ENCODE measurements at places on chromosomes 12 and 14.

- no peak overlapping the region for H3K27ac ChIP-seq
- no peak overlapping the region for H3K4me3 ChIP-seq
- H3K4me1 ChIP-seq: no peaks in the 10 kb centered on the region
- DNase-seq: no peak
These were observed 337.1 kb downstream of the PCNX1 start for GRCh38 chr14:71244341-71244740.

GRCh38 chr12:58487255-58487654 is 433.0 kb downstream of the LRIG3 start:
- no peaks in the 10 kb centered on the region for H3K4me1 ChIP-seq
- no peaks in the 10 kb centered on the region for H3K27me3 ChIP-seq
- no peak overlapping the region for H3K4me3 ChIP-seq
- no peak overlapping the region for H3K27ac ChIP-seq

GRCh38 chr14:32014057-32014456 is 63.0 kb upstream of the ARHGAP5 start:
- no peak for DNase-seq
- no peaks in the 10 kb centered on the region for H3K36me3 ChIP-seq
- H3K27me3 ChIP-seq: no peaks in the 10 kb centered on the region

DNA sequence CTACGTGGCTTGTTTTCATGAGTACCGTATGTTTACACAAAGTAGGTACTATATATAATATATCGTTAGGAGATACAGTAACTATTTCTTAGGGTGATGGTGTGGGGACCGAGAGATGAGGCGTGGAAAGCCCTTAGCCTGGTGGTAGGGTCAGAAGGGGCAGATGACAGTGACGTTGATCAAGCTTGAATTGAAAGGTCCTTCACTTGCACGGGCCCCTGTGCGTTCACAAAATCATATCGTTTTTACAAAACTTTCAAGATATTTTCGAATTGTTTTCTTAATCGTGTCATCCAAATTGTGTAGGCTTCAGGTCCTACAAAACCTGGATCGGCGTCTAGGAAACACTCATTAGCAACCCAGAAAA is 881 bp upstream of the SOS2 start:
- DNase-seq: no peak
- H3K27ac ChIP-seq: peak overlapping the region; percentile 94
- H3K36me3 ChIP-seq: no peaks in the 10 kb centered on the region
- H3K4me1 ChIP-seq: no peaks in the 10 kb centered on the region
- H3K4me3 ChIP-seq: peak overlapping the region; percentile 89
- no peaks in the 10 kb centered on the region for H3K27me3 ChIP-seq

DNA sequence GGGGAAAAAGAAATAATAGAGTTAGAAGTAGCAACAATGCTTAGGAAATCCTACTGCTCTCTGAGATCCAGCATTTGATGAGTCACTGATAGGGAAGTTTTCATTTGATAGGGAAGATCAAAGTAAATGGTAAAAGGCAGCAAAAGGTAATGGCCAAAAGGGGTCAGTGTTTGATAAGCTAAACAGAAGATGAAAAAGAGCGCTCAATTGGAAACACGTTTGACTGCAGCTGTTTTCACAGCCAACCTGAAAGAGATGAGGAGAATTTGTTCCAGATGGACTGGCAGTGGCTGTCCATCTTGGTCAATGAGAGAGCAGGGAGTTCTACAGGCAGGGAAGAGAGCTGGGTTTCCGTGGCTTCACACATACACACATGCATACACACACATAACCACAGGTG is 264.2 kb downstream of the TMEM132C start:
- no peaks in the 10 kb centered on the region for H3K27me3 ChIP-seq
- no peak for DNase-seq
- no peak overlapping the region for H3K27ac ChIP-seq
- no peaks in the 10 kb centered on the region for H3K4me1 ChIP-seq
- no peak overlapping the region for H3K4me3 ChIP-seq

Measured in right atrium auricular region (tissue), 2 donors.